Mucosa of gallbladder (tissue), 1 donor: ENCODE measurements at places on chromosomes 16 and 17. TPM values are rescaled to one million over a fixed set of nuclear protein-coding genes. Genes with fewer than 3 reads are reported as not detected.

The CORO7 gene
- total RNA-seq = 58.3 TPM

The CDH15 gene
- total RNA-seq = 0.20 TPM

The WFDC1 gene
- total RNA-seq = 92.6 TPM

The DDX42 gene
- total RNA-seq = 90.4 TPM

The NPIPA7 gene
- total RNA-seq = 7.5 TPM

The AANAT gene
- not detected for total RNA-seq

The MED9 gene
- total RNA-seq = 13.9 TPM

The SHCBP1 gene
- total RNA-seq = 0.92 TPM

The GABARAP gene
- 587 TPM for total RNA-seq

The CETP gene
- 0.26 TPM for total RNA-seq

The PRR35 gene
- not detected for total RNA-seq

The CD300LB gene
- 0.49 TPM for total RNA-seq

The RABEP1 gene
- 35.9 TPM for total RNA-seq

The SERPINF2 gene
- 2.9 TPM for total RNA-seq

The CCL7 gene
- not detected for total RNA-seq

The TUBB3 gene
- total RNA-seq = 9.5 TPM

The GALR2 gene
- total RNA-seq = 0.20 TPM

The CRYBA1 gene
- total RNA-seq = not detected

The AHSP gene
- not detected for total RNA-seq

The PYDC1 gene
- total RNA-seq = not detected

The LITAFD gene
- not detected for total RNA-seq

The SPNS2 gene
- total RNA-seq = 158 TPM

The TK1 gene
- 4.6 TPM for total RNA-seq

The WDR45B gene
- 86.6 TPM for total RNA-seq

The CARD14 gene
- total RNA-seq = 0.29 TPM

The ZG16B gene
- 55.9 TPM for total RNA-seq

The SLC13A5 gene
- total RNA-seq = 0.52 TPM
